ENCODE measurements at places on chromosomes 5 and 9.
A peak's percentile ranks its signal among the peaks of the same experiment; 100 is the strongest.

GRCh38 chr5:172049226-172049796, 42.9 kb upstream of the FBXW11 start:
- no peak for DNase-seq

DNA sequence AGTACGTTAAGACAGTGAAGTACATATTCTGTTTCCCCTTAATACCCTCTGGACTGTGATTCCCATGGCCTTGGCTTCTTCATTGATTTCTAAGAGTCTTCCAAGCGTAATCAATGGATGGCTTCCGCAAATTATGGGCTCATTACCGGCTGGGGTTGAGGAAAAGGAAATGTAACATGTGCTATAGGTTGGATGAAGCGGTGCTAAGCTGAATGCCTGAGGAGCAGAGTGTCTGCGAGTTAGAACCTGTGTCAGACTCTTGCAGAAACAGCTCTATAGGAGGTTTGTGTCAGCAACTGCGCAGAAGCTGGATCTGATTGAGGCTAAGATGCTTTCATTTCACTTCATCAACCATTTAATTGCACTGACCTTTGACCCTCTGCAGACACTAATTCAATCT, 114.3 kb upstream of the CDH18 start:
- no peak for DNase-seq

DNA sequence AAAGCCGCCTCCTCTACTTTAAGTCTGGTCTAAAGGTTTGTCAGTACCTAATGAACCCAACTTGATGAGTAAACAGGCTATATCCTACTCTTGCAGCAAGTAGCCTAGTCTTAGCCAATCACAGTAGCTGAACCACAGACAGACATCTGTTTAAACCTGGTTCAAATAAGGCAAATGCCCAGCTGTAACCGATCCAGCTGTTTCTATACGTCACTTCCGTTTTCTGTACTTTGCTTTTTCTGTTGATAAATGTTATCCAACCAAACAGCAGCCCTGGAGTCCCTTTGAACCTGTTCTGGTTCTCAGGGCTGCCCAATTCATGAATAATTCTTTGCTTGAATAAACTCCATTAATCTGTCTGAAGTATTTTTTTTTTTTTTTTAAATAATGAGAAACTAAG, 76.9 kb upstream of the EQTN start:
- no peak for DNase-seq

DNA sequence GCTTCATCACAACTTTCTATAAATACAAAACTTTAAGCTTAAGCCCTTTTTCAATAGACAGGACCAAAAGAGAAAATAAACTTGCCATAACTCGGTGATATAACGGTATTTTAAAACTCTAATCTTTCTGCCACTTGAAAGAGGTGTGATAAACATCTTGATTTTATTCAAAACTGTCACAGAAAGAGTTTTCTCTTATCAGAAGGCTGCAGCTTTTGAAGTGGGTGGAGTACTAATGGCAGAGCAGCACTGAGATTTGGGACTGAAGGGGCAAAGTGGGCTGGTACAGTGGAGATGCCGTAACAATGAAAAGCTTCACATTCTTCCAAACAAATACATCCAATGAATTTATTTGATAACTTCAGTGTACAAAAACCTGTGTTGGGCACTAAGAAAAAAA, 92.5 kb downstream of the FBXO38 start:
- DNase-seq = no peak

DNA sequence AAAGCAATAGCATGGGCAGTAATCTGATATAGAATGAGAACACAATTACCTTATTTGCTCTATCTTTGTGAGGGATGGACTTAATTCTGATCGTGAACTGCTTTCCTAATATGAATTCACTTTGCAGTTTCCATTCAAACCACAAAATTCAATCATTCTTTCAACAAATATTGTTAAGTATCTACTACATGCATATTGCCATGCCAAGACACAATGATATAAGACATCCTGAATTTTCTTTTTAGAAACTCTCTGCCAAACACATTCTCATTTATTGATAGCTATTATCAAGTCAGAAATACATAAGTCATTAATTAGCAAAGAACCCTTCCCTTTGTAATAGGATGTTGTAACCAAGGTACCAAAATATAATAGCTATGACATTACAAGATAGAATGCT, 121.6 kb upstream of the TARS1 start:
- no peak for DNase-seq

DNA sequence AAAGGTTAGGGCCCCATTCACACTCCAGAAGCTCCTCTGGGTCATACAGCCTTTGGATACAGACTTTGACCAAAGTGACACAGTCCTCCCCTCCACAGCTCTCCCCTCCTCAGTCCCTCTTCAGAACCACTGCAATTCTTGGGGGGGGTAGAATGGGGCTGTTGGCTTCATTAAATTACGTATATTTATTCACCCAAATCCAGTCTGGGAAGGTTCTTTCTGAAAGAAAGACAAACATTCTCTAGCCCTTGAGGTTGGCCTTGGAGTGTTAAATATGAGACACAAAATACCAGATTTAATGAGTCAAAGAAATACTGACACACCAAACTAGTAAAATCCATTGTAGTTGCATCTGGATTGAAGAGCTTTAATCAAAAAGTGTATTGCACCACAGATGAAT, 16.1 kb downstream of the ARPC5L start:
- no peak for DNase-seq

- no peak for DNase-seq
Measured at GRCh38 chr5:127777957-127778356, 74.8 kb downstream of the CCDC192 start.

DNA sequence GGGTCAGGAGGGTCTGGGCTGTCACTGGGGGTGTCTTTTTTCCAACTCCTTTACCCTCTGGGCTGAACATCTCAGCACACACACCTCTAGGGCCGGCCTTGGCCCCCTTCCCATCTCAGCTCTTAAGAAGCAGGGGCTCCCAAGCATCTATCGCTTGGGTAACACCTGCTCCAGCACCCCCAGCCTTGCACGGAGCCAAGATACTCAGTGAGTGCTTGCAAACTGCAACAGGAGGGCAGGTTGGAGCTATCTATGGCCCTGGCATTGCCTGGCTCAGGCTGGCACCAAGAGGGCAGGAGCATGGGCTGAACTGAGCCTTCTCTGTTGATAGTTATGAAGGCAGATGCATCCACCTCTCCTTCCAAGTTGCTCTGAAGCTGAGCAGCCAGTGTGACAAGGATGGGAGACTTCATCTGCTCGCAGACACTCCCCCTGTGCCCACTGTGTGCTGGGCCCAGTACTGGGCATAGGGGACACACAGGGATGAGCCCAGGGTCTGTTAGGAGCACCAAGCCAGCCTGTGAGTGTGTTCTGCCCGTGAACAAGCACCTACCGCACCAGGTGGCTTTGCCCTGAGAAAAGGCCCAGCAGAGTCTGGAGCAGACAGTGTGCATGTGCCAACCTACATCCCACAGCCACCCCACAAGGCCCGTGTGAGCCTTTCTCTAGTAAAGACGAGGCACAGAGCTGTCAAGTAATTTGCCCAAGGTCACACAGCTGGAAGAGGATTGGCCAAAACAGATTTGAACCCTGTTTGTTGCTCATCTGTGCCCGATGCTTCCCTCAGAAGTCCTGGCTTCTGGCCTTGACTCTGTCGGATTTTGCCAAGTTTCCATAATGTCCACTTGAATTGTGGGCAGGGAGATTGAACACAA, 58.2 kb downstream of the PHF2 start:
- peak; percentile 9 for DNase-seq

GRCh38 chr9:110048976-110049698, 158.8 kb downstream of the C9orf152 start:
- DNase-seq = peak; percentile 65

DNA sequence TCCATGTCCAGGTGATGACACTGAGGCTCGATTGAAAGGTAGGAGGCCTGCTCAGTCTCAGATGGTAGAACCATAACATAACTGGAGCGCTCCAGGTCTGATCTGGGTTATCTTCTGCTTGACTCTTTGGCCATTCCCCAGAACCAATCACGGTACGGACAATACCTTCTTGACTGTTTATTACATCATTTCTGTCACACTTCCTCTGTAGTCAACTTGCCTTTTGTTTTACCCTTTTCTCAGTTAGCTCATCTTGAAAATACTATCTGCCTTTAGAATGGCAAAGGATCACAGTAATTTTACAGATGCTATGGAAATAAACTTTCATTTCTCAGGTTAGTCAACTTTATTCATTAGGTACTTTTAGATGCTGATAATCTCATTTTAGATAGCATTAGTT, 22.4 kb downstream of the GLRA1 start:
- no peak for DNase-seq

DNA sequence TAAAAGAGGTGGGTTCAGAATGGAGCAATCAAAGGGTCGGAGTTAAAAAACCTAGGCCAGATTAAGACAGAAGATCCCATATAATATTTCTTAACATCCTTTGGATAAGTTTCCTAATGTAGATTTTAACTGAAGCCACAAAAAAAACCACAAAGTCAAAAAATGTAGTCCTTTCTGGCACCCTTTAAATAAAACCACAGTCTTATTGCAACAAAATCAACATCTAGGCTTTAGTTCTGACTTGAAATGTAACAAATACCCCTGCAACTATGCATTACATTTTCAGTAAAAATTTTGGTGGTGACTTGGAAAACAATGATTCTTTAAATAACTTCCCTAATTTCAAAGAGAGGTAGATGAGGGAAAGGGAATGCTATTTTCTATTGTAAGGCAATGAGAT, 109.2 kb downstream of the PSAT1 start:
- DNase-seq = no peak

- DNase-seq = no peak
Measured at GRCh38 chr9:91516081-91516480, 92.4 kb upstream of the NFIL3 start.

DNA sequence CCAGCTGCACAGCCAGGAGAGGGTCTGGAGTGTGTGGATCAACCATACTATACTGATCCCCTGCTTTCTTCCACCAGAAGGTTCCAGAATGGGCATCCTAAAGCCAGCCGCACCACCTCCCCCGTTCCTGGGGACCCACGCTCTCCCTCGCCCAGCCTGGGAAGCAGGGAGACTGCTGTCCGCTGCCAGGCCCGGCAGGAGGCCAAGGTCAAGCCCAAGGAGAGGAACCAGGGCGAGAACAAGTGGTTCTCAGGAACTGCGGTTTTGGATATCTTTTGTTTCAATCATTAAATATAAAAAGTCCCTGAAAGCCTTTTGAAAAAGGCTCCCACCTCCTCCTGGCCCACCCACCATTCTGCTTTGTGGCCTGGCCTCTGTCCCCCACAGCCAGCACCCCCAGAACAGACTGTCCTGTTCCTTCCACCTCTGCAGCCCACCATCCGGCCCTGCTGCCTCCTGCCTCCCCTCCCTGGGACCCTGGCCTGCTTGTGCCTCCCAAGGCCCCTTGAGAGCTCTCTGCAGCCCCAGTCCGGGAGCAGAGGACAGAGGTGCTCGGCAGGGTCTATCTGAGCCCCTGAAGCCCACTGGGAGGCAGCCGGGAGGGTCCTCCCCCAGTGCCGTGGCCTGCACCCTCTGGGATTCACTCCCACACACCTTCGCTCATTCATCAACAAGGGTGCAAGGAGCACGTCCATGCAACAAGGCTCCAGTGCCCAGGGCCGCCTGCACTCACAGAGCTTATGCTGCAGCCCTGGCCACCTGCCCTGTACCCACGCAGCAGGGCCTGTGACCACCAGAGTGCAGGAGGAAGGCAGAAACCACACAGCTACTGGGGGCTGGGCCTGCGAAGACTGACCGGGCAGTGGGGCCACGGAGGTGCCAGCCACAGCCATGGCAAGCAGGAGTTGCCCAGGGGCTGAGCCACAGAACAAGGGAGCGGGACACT, 614 bp upstream of the LCN6 start:
- no peak for DNase-seq

- DNase-seq = no peak
Measured at GRCh38 chr5:139671096-139671841, 23.1 kb downstream of the CXXC5 start.

DNA sequence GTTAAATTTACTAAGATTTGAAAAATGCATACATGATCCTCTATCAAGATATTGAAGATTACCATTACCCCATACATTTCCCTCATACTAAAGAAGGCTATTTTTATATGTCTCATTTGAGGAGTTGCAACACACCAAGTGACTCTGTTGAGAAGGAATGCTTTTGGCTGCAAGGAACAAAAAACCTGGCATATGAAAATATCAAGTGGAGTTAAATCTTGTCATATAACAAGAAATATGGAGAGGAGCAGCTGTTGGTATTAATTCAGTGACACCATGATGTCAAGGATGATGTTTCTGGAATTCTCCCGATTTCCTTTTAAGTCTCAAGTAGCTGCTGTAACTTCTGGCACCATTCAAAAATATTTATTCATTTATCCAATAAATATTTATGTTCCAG, 193.8 kb downstream of the CSNK1G3 start:
- DNase-seq = no peak

GRCh38 chr5:40986666-40987065, 77.4 kb downstream of the C7 start:
- no peak for DNase-seq

- DNase-seq = no peak
Measured at GRCh38 chr9:69071059-69071458, 35.5 kb downstream of the FXN start.

- peak; percentile 32 for DNase-seq
Measured at GRCh38 chr9:81737871-81738507, 48.6 kb upstream of the TLE1 start.

DNA sequence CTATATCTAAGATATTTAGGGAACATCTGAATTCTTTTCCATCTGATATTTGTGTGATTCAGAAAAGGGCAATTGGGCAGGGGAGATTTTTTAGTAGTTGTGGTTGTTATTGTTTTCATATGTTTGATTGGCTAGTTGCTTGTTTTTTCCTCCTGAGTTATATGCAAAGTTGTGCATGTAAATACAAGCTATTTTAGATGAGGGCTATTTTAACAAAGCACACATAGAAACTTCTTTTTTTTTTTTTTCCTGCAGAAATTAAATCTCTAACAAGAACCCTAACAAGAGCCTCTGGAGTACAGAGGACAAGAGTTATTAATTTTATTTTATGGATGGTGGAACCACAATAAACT, 559.1 kb downstream of the CETN3 start:
- no peak for DNase-seq

- DNase-seq = no peak
Measured at GRCh38 chr9:116193636-116194035, 40.0 kb downstream of the PAPPA start.

GRCh38 chr5:133906303-133906702, 62.1 kb downstream of the C5orf15 start:
- DNase-seq = no peak

DNA sequence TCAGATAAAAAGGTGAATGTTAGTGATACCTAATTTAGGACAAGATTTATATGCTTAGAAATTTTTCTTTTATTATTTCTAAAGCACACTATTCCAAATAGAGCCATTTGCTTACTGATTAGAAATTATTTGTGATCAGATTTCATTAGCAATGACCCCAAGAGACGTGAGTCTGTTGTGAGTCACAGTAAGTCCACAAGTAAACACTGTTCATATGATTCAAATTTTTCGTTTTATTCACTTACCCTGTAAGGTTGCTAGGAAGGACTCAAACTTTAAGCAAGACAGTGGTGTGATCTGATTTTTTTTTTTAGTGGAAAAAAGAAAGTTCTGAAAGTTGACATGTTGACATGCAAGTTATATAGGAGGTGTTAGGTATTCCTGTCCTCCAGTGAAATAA, 1.2 kb downstream of the CARD6 start:
- no peak for DNase-seq

- no peak for DNase-seq
Measured at GRCh38 chr5:50763846-50764245, 97.4 kb downstream of the PARP8 start.

Data from D341Med (cell line).